ENCODE measurements at places on chromosomes 2 and 18. TPM values are rescaled to one million over a fixed set of nuclear protein-coding genes. Genes with fewer than 3 reads are reported as not detected.

DNA sequence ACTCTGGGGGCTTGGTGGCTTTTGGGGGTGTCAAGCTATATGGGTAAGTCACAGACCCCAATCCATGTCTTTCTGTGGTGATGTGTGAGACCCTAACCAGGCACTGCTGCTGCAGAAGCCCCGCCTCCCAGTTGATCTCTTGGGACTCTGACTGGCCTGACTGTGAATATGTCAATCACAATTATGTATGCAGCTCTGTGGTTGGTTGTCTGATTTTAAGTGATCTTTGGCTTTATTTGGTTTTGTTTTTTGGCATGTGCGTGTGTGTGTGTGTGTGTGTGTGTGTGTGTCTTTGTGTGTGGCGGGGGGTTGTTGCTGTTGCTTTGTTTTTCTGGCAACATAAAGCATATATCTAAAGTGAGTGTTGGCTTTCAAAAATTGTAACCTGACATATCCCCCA lies 78.5 kb upstream of the GLS start:
- no peak for DNase-seq

GRCh38 chr18:49123431-49123830 lies 172.7 kb upstream of the SMAD7 start:
- DNase-seq: no peak

- no peak for DNase-seq
Measured at GRCh38 chr2:28365158-28365557, 27.5 kb upstream of the FOSL2 start.

- no peak for DNase-seq
Measured at GRCh38 chr18:49754866-49755265, 58.5 kb downstream of the ACAA2 start.

DNA sequence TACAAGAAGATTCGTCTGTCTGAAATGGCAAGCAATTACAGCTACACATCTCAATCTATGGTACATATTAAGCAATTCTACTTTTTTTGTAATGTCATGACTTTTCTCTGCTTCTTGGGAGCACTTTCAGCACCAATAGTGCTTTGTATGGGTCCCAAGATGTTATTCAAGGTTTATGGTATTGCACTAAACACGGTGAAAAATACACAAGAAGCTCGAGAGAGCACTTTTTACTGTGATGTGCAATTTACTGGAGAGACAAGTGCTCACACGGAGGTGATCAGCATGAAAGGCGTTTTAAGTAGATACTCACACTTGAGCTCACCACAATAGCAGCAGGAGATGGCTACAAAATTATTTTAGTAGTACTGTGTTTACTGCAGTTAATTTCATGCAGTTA lies 783.6 kb downstream of the CBLN2 start:
- peak; percentile 15 for DNase-seq

GRCh38 chr2:118980573-118980972 lies 38.6 kb downstream of the MARCO start:
- DNase-seq: no peak

GRCh38 chr18:7671105-7671504 lies 104.0 kb downstream of the PTPRM start:
- DNase-seq: no peak

DNA sequence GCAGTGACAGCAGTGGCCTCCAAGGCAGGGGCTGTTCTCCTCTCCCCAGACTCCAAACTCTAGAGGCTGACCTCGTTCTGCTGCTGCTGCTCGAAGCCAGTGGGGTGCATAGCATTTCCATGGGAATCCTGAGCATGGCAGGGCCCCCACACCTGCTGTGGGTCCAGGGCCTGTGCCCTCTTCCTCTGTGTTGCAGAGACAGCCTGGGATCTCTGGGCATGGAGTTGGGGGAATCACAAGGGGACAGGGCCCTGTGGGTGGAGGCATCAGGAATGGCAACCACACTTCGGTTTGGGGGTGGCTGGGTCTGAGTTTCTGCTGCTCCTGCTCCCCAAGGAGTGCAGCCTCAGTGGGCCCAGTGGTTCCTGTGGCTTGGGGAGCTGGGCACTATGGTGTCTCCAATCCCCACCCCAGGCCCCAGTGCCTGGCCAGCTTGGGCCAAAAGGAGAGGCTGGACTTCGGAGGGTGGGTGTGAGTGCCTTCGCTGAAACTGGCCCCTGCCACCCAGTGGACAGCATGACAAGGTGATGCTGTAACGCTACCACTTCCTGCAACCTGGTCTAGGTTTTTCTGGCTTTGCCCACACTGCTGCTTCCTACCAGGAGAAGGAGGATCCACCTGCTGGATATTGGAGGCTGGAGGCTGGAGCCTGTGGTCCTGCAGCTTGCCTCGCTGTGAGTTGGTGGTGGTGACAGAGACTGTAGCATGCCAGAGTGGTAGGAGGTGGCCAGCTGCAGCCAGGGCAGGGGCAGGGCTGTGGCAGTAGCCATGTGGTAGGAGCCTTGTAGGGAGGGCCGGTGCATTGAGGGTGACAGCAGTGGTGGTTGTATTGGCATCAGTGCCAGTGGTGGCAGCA lies 56.6 kb downstream of the SOWAHC start:
- no peak for DNase-seq

DNA sequence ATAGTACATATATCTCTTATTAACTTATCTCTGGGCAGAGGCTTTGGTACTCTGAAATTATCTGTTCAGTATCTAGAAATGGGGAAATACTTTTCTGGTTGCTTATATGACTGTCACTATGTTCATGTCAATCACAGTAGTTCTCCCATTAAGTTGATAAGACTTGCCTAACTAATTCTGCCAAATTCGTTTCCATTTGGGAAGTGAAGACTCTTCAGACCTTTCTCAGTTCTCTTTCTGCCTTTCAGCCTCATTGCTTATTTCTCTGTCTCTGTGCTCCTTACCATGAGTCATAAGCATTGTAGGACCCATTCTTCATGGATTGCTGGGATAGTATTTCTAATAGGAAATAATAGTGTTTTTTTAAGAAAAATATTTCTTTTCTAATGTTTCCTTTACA lies 113.5 kb downstream of the PHLPP1 start:
- DNase-seq: no peak

DNA sequence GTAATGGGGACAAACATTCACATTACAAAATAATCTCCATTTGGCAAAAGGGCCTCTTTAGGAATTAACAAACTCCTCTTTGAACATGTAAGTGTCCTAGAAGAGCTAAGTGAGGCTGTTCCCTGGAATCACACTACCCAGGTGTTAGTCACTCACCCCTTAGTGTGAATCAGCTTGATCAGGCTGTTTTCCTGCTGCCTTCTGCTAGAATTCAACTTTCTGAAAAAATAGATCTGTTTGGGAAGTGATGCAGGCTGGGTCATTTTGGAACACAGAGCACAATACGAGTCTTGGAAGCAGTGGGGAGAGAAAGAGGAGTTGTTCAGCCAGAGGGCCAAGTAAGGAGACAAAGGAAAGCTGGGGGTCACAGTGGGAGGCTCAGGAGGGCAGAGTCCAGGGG lies 40.0 kb downstream of the TTC32 start:
- no peak for DNase-seq

DNA sequence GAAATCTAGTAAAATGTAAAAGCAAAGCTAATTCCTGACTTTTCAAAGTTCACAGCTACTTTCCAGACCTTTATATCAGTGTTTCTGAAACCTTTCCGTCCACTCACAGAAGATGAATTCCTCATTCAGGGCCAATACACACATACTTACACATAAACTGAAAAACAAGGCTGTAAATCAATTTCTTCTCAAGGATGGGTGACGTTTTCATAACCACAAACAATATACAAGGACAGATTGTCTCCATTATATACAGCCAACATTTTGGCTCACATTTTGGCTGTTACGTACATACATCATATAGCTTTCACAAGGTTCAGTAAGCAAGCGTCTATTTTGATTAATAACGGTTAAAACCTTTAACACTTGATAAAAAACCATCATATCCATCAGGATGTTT lies 1.4 kb downstream of the RPRD1A start:
- DNase-seq: no peak

GRCh38 chr18:37540424-37541138 lies 25.0 kb downstream of the CELF4 start:
- no peak for DNase-seq

GRCh38 chr2:128325611-128326181 lies 7.0 kb upstream of the HS6ST1 start:
- no peak for DNase-seq

GRCh38 chr18:44632469-44633145 lies 48.1 kb upstream of the SETBP1 start:
- DNase-seq: no peak

DNA sequence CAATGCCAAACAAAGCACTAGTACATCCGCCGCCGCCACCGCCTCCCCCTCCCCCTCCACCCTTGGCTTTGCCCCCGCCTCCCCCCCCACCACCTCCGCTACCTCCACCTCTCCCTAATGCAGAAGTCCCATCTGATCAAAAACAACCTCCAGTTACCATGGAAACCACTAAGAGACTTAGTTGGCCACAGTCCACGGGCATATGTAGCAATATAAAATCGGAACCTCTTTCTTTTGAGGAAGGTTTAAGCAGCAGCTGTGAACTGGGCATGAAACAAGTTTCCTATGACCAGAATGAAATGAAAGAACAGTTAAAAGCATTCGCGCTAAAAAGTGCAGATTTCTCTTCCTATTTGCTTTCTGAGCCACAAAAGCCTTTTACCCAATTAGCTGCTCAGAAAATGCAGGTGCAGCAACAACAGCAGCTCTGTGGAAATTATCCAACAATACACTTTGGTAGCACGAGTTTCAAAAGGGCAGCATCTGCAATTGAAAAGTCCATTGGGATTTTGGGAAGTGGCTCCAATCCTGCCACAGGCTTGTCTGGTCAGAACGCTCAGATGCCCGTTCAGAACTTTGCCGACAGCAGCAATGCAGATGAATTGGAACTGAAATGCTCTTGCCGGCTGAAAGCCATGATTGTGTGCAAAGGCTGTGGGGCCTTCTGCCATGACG lies 168.0 kb downstream of the ASXL3 start:
- DNase-seq: peak; percentile 45

DNA sequence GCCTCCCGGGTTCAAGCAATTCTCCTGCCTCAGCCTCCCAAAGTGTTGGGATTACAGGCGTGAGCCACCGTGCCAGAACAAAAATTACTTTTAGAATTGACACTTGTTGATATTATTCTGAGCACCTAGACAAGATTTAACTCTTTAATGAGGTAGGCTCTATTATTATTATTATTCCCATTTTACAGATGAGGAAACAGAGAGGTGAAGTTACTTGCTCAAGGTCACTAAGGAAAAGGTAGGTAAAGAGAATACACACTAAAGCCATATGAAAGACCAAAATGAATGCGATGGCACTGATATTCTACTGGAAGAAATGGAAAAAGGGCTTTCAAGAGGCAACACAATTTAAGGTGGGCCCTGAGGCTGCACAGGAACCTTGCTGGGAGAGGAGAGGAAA lies 73.8 kb upstream of the ZFP36L2 start:
- no peak for DNase-seq

DNA sequence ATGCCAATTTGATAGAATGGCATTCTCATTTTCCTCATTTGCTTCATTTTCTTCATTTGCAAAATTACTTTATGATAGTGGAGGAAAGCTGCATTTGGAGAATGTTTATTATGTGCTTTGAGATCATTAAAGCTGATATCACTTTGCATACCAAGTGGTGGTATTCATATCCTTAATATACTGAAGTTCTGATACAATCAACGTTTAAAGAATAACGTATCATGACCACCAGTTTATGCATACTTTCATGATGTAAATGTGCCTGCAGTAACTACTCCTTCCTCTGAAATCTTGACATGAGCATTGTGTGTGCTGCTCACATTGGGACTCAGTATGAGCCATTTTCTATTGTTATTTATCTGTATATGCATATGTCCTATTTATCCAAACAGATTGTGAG lies 302.1 kb downstream of the ARHGAP15 start:
- DNase-seq: no peak

GRCh38 chr2:68951899-68952298 lies 794 bp downstream of the GKN2 start:
- no peak for DNase-seq

DNA sequence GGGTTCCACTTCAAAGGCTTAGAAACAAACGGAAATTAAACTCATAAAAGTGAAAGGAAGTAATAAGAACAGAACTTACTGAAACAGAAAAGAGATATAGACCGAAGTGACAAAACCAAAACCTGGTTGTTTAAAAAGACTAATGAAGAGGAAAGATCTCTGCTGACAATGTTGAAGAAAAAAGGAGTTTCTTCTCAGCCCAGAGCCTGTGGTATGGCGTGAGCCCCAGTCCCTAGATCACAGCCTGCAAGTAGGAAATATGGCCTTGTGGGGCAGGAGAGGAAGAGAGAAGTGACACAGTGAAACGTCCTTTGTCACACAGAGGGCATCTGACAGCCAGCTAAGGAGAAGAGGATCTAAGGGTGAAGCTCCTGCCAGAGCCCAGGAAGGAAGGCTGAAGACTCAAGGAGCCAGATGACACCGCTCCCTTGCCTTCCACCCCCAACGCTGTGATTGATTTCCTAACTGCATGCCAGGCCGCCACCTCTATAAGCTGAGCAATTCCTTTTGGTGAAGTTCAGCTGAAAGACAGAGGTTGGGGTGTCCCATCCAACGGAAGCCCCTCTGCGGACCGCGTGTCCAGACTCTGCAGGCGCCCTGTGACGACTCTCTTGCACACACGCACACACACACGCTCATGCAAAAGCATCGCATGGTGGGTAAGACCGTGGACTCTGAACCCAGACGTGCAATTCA lies 141.1 kb downstream of the HDAC4 start:
- no peak for DNase-seq

PLCL1 gene
- 12.1 TPM for total RNA-seq

ARHGEF33 gene
- 4.7 TPM for total RNA-seq

GRHL1 gene
- 12.0 TPM for total RNA-seq

EVX2 gene
- 0.59 TPM for total RNA-seq

MAP4K3 gene
- 88.9 TPM for total RNA-seq

NDUFB3 gene
- 79.0 TPM for total RNA-seq

SLC5A7 gene
- 3.7 TPM for total RNA-seq

SNED1 gene
- 23.5 TPM for total RNA-seq

CDH20 gene
- 17.2 TPM for total RNA-seq

GREB1 gene
- 14.4 TPM for total RNA-seq

SF3B6 gene
- total RNA-seq: 162 TPM

CXCR1 gene
- not detected for total RNA-seq

PROKR1 gene
- 2.2 TPM for total RNA-seq

POTEJ gene
- 0.10 TPM for total RNA-seq

APCDD1 gene
- total RNA-seq: 91.9 TPM

OR6B2 gene
- not detected for total RNA-seq

FBLN7 gene
- 3.2 TPM for total RNA-seq

Measured in spinal cord (tissue), 10 donors.